SK-N-SH (cell line): ENCODE measurements at places on chromosomes 12 and 14. TPM values are rescaled to one million over a fixed set of nuclear protein-coding genes. Genes with fewer than 3 reads are reported as not detected.

EXOC3L4 gene
- 0.21 and 0.46 TPM in 2 replicates for polyA plus RNA-seq

CLEC1B gene
- not detected in 2 replicates for polyA plus RNA-seq

PLEKHG7 gene
- not detected in 2 replicates for polyA plus RNA-seq

DNA sequence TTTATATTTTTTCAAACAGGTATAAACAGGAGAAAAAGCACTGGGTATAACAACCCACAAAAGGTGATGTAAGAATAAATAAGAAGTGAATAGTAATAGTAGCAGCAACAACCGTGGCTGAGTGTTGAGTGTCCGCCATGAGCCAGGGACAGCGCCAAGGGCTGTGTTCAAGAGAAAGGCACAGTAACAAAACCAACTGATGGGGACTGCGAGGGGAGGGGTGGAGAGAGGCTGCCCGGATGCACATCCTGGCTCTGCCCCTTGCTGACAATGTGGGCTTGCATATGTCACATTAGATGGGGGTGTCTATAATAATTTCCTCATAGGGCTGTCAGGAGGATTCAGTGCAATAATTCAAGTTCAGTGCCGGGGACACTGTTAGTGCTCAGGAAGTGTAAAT lies 912.4 kb downstream of the VRK1 start:
- no peak for DNase-seq

SERPINA12 gene
- not detected in 2 replicates for polyA plus RNA-seq

- no peak for DNase-seq
Measured at GRCh38 chr14:96888593-96888992, 91.4 kb downstream of the VRK1 start.

TAS2R43 gene
- not detected in 2 replicates for polyA plus RNA-seq

- DNase-seq, result no peak
Measured at GRCh38 chr14:66088656-66089055, 397.5 kb upstream of the CCDC196 start.

IL22 gene
- polyA plus RNA-seq, result not detected in 2 replicates

DNA sequence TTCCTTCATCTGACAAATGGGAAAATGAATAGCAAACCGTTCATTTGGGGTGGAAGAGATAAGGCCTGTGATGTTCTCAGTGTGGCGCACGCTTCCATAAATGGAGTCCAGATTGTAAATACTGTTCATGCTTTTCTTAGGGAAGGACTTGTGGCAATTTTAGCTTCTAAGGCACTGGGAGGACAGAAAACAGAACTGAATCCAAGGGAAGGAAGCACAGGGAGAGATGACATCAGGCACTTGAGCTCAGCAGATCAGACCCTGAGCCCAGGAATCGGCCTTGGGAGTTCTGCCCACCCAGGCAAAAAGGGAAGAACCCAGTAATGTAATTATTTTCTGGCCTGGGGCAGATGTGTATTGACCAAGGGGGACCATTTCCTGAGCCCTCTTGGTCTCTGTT lies 7.2 kb upstream of the SH2B3 start:
- DNase-seq, result no peak

GRCh38 chr12:22530-23201 lies 43.9 kb upstream of the IQSEC3 start:
- DNase-seq, result no peak

HAL gene
- polyA plus RNA-seq, result 0.08 and 0.10 TPM in 2 replicates

GRCh38 chr12:123427036-123427769 lies 9.3 kb downstream of the RILPL2 start:
- no peak for DNase-seq

VDR gene
- polyA plus RNA-seq, result 0.29 and 0.33 TPM in 2 replicates

DNA sequence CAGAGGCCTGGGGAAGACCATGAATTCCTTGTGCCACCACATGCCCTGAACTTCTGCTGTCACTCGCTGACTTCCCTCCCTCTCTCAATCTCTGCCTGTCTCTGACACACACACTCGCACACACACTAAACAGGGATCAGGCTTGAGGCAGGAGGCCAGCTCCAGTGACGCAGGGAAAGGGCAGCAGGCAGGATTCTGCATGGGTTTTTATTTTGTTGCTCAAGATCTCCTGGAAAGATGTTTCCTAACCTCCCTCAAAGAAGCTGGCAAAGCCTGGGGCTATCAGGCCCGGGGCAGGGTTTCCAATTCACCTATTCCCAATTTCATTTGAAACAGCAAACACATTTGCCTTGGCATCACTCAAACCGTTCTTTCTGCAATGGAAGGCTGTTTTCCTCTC lies 27.7 kb upstream of the PEX5 start:
- DNase-seq, result no peak

- DNase-seq, result no peak
Measured at GRCh38 chr12:49403971-49404450, 36.7 kb downstream of the SPATS2 start.

DNA sequence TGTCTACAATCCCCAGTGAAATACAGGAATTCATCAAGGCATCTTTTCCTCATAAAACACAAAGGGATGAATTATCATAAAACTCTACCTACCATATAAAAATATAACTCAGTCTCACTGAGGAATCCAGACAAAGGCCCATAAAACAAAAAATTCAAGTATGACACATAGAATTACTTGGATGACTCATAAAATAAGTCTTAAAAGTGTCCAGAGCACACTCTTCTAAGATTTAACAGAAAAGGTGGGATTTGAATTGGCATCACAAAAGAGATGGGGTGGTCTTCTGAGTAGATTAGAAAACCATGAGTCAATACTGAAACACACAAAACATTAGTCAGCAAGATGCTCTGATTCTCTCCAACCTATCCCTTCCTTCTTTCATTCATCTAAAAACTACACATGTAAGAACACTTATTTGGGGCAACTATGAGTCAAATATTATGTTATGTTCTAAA lies 202.7 kb upstream of the GARIN6 start:
- no peak for DNase-seq

DYNLL1 gene
- 596 and 607 TPM in 2 replicates for polyA plus RNA-seq

- DNase-seq, result no peak
Measured at GRCh38 chr14:76929927-76930326, 98.6 kb downstream of the IRF2BPL start.

SLCO1B1 gene
- polyA plus RNA-seq, result not detected in 2 replicates

DNA sequence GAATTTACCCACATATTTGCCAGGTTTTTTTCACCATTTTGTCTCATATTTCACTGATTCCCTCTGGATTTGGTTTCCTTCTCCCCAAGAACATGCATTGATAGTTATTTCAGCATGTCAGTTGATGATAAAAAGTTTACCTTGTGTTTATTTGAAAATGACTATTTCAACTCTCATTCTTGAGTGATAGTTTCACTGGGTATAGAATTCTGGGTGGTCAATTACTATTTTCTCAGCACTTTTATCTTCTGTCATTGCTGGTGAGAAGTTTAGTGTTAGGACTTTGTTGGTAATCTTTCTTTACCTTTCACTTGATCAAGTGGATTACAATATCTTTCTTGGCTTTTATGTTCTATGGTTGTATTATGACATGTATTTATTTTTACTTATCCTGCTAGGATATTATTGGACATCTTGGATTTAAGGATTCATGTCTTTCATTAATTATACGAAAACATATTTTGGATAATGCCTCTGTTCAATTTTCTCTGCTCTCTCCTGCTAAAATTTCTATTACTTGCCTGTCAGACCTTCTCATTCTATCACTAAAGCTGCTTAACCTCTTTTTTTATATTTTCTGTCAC lies 338.6 kb downstream of the MED13L start:
- no peak for DNase-seq

SALL2 gene
- polyA plus RNA-seq, result 7.5 and 9.1 TPM in 2 replicates

REC8 gene
- 13.1 and 23.2 TPM in 2 replicates for polyA plus RNA-seq

DNA sequence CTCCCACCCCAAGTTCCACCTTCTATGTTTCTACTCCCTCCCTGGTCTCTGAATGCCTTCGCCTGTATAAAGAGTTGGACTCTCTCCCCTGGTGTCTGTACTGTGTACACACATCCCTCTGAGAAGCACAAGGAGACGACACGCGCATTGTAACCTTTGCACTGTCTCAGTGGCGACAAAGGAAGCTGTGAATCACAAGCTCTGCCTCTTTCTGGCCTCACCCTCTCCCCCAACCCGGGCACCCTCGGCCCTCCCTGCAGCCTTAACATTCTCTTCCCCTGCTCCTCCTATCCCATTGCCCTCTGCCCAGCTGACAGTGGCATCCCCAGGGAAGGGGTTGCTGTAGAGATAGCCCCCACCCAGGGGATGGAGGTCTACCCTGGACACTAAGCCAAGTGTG lies 2.5 kb upstream of the SMARCD1 start:
- DNase-seq, result no peak

CLEC6A gene
- not detected in 2 replicates for polyA plus RNA-seq

- DNase-seq, result no peak
Measured at GRCh38 chr14:74684434-74684833, 28.4 kb downstream of the AREL1 start.

- DNase-seq, result no peak
Measured at GRCh38 chr12:5384015-5384414, 47.9 kb upstream of the NTF3 start.
